ENCODE measurements at places on chromosomes 3 and 15. TPM values are rescaled to one million over a fixed set of nuclear protein-coding genes. Genes with fewer than 3 reads are reported as not detected.
A peak's percentile ranks its signal among the peaks of the same experiment; 100 is the strongest.

Gene MAP1A
- 52.7 TPM for total RNA-seq

DNA sequence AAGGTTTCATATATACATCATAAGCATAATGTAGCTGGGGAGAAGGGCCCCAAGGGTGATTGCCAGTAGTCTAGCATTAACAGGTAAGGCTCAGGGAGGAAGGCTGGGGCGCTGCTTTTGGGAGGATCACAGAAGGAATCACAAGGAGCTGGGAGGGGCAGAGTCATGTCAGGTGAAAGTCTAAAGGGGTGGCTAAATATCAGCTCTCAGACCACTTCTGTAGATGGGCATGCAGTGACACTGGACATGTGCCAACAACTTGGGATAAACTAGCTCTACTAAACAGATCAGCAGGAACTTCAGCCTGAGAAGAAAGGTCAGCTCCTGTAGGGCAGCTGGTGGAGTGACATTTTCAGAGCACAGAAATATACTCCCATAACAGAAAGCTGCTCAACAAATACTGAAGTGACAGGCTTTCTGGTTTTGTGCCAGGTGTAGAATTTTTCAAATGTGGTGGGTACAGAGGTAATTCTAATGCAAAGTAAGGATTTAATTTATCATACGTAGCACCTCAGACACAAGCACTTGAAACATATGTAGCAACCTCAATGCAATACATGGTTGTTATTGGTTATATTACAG is 79.4 kb downstream of the PEX5L start:
- no peaks in the 10 kb centered on the region for H3K36me3 ChIP-seq
- H3K4me1 ChIP-seq, result no peaks in the 10 kb centered on the region
- no peak overlapping the region for H3K27ac ChIP-seq
- DNase-seq, result no peak
- H3K27me3 ChIP-seq, result no peaks in the 10 kb centered on the region

Gene TMC3
- not detected for total RNA-seq

DNA sequence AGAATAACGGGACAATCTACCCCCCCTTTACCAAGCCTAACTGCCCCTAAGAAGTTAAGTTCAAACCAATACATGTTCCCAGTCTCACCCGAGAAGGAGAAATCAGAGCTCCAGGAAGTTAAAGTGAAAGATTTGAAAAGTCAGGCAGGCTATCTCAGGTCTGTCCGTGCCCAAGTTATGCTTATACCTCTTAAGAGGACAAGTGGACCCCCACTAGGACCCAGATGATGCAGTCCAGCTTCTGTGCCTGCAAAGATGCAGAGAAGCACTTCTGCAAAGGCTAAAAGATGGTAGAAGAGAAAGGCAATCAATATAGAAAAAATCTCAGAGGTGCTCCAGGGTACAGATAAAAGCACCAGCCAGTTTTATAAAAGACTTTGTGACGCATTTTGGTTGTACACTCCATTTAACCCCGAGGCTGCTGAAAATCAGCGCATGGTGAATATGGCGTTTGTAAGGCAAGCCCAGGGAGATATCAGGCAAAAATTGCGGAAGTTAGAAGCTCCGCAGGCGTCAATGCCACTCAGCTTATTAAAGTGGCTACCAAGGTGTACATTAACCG is 9.8 kb upstream of the SLC9C1 start:
- DNase-seq, result no peak
- no peaks in the 10 kb centered on the region for H3K27me3 ChIP-seq
- H3K4me3 ChIP-seq, result peak overlapping the region; percentile 51
- no peaks in the 10 kb centered on the region for H3K36me3 ChIP-seq
- H3K27ac ChIP-seq, result no peak overlapping the region
- H3K4me1 ChIP-seq, result no peaks in the 10 kb centered on the region

DNA sequence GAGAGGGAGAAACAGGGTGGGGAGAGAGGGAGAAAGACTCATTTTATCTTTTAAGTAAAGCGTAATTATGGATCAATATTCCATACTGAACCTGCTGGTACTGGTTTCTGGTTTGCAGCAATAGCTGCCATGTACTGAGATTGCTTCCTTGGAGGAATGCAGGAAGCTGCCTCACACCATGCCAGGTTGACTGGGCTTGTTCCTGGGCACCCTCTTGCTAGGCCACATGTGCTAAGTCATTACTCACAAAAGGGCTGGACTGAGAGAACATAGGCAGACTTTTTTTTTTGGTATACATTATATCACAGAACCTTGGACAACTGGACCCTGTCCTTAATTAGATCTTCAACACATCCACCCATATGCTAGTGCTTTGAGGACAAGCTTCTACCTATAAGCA is 193.4 kb downstream of the ZNF621 start:
- no peaks in the 10 kb centered on the region for H3K27me3 ChIP-seq
- no peaks in the 10 kb centered on the region for H3K36me3 ChIP-seq
- no peak for DNase-seq
- no peak overlapping the region for H3K27ac ChIP-seq
- no peak overlapping the region for H3K4me3 ChIP-seq

- no peak for DNase-seq
- H3K27me3 ChIP-seq, result no peaks in the 10 kb centered on the region
- H3K4me1 ChIP-seq, result peaks cover 19% of the 10 kb centered on the region
- H3K36me3 ChIP-seq, result peaks cover 12% of the 10 kb centered on the region
- peak overlapping the region; percentile 73 for H3K4me3 ChIP-seq
These were observed 634 bp downstream of the ZMAT3 start for GRCh38 chr3:179071027-179071322.

Gene CELF6
- 0.28 TPM for total RNA-seq

Gene GOLGA6D
- total RNA-seq, result not detected

DNA sequence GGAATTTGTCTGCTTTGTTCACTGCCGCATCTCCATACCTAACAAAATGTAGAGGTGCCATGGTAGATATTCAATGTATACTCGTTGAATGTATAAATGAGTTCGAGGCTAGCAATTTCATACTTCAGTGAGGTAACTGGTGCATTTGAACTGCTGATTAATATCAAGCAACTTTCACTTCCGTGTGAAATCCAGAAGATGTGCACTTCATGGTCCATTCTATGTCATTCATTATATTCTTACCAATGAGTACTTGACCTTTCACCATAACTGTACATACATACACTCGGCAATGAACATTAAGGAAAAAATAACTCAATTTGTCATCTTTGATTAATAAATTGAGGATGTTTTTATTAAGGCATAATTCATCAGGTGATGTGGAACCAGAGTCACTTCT is 598.5 kb downstream of the ZNF385D start:
- no peaks in the 10 kb centered on the region for H3K4me1 ChIP-seq
- no peak for DNase-seq
- no peaks in the 10 kb centered on the region for H3K27me3 ChIP-seq

DNA sequence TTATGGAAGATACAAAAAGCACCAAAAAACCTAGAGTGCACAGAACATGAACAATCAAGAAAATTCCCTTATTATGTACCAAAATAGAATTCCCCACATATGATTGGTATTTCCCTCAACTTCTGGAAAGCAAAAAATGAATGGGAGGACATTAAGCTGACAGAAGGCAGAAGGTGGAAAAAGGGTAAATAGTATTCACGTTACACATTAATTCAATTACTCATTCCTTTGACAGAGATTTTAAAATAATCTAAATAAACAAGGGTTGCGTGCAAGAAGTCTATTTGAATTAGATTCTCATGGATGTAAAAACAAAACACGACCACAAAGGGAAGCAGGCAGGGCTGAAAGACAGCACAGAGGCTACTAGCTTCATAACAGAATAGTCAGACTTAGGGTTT is 260.5 kb upstream of the ZPLD1 start:
- H3K27me3 ChIP-seq, result no peaks in the 10 kb centered on the region
- H3K4me1 ChIP-seq, result peaks cover 6% of the 10 kb centered on the region
- no peak for DNase-seq
- H3K27ac ChIP-seq, result no peak overlapping the region

Gene VILL
- 4.2 TPM for total RNA-seq

GRCh38 chr3:47227678-47228077 is 54.9 kb downstream of the KIF9 start:
- H3K4me3 ChIP-seq, result no peak overlapping the region
- DNase-seq, result no peak
- H3K36me3 ChIP-seq, result no peaks in the 10 kb centered on the region
- no peak overlapping the region for H3K27ac ChIP-seq

Gene MYH15
- total RNA-seq, result 0.08 TPM

GRCh38 chr3:112027826-112028225 is 6.7 kb upstream of the TMPRSS7 start:
- H3K36me3 ChIP-seq, result no peaks in the 10 kb centered on the region
- no peaks in the 10 kb centered on the region for H3K4me1 ChIP-seq
- no peak overlapping the region for H3K4me3 ChIP-seq
- no peak overlapping the region for H3K27ac ChIP-seq
- no peak for DNase-seq

GRCh38 chr15:98413933-98414546 is 234.3 kb upstream of the IGF1R start:
- no peaks in the 10 kb centered on the region for H3K36me3 ChIP-seq
- no peaks in the 10 kb centered on the region for H3K4me1 ChIP-seq
- no peak overlapping the region for H3K27ac ChIP-seq
- no peak overlapping the region for H3K4me3 ChIP-seq
- DNase-seq, result peak; percentile 73

GRCh38 chr3:124351430-124352148 is 359.7 kb upstream of the ROPN1 start:
- H3K4me1 ChIP-seq, result no peaks in the 10 kb centered on the region
- no peak overlapping the region for H3K4me3 ChIP-seq
- H3K27ac ChIP-seq, result no peak overlapping the region
- H3K36me3 ChIP-seq, result no peaks in the 10 kb centered on the region
- no peak for DNase-seq

DNA sequence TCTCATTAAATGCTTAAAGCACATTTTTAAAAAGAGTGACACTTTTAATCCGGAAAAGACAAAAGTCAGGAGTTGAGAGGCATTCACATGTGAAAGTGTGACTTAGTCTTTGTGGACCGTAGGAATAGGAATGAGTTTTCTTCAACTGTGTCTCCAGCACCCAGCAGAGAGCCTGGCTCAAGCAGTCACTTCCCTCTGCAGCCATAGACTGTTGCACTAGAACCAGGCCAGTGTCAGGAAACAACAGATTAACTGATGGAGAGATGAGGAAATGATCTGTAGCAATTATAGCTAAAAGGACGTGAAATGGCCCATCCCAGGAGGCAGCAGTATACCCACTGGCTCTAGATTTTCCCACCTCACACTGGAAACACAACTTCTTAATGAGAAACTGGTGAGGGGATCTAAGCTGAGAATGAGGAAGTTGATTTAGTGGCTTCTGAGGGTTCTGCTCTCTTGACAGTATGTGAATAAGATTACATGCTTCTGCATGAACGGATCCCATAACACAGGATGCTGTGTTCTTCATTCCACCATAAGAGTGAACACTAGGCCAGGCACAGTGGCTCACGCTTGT is 19.8 kb downstream of the CFAP92 start:
- no peaks in the 10 kb centered on the region for H3K36me3 ChIP-seq
- no peak overlapping the region for H3K4me3 ChIP-seq
- DNase-seq, result no peak

- no peak for DNase-seq
- no peak overlapping the region for H3K4me3 ChIP-seq
- H3K27ac ChIP-seq, result no peak overlapping the region
- no peaks in the 10 kb centered on the region for H3K4me1 ChIP-seq
- no peaks in the 10 kb centered on the region for H3K36me3 ChIP-seq
These were observed 9.7 kb downstream of the RTP4 start for GRCh38 chr3:187377842-187378241.

GRCh38 chr3:154349223-154349622 is 24.9 kb upstream of the DHX36 start:
- H3K27me3 ChIP-seq, result no peaks in the 10 kb centered on the region
- H3K4me3 ChIP-seq, result no peak overlapping the region
- no peaks in the 10 kb centered on the region for H3K4me1 ChIP-seq

GRCh38 chr3:105144837-105145236 is 221.9 kb upstream of the ALCAM start:
- H3K27me3 ChIP-seq, result no peaks in the 10 kb centered on the region
- no peak for DNase-seq
- H3K4me1 ChIP-seq, result no peaks in the 10 kb centered on the region
